ENCODE measurements at places on chromosomes 12 and 14. TPM values are rescaled to one million over a fixed set of nuclear protein-coding genes. Genes with fewer than 3 reads are reported as not detected.

The CD4 gene
- total RNA-seq: 7.2 TPM

The CPM gene
- 103 TPM for total RNA-seq

The FUT8 gene
- 25.5 TPM for total RNA-seq

The NDUFA12 gene
- total RNA-seq: 20.4 TPM

The RD3L gene
- not detected for total RNA-seq

The ARID2 gene
- total RNA-seq: 21.6 TPM

The KMT2D gene
- 99.2 TPM for total RNA-seq

The C3AR1 gene
- 8.8 TPM for total RNA-seq

The ADCY6 gene
- 50.5 TPM for total RNA-seq

The PCK2 gene
- 8.4 TPM for total RNA-seq

The AJUBA gene
- total RNA-seq: 11.2 TPM

The AKAP6 gene
- 132 TPM for total RNA-seq

The NTF3 gene
- not detected for total RNA-seq

The GPR84 gene
- total RNA-seq: not detected

- DNase-seq: no peak
Observed at GRCh38 chr12:67623259-67623658, 25.3 kb upstream of the DYRK2 start.

GRCh38 chr12:28507867-28508266 is 317.6 kb downstream of the CCDC91 start:
- DNase-seq: no peak

- DNase-seq: peak; percentile 74
Observed at GRCh38 chr14:91573894-91574837, 64.1 kb upstream of the PPP4R3A start.

GRCh38 chr12:71693126-71693525 is 7.2 kb downstream of the TMEM19 start:
- no peak for DNase-seq

DNA sequence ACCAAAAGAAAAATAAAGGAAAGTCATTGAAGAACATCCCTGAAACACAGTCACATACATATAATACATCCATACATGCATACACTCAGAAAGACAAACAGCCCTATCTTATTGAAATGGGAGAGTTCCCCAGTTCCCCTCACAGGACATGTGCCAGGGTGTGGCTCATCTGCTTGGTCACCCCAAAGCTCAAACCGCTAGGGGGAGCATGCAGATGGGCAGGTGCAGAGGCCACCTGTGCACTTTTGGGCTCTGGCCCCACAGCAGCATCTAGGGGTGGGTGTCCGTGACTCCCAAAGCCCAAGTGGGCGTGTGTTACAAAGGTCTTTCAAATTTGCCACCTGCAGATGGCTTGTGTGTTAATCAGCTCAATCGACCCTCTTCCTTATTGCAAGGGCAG is 75.2 kb downstream of the CMAS start:
- DNase-seq: peak; percentile 12

DNA sequence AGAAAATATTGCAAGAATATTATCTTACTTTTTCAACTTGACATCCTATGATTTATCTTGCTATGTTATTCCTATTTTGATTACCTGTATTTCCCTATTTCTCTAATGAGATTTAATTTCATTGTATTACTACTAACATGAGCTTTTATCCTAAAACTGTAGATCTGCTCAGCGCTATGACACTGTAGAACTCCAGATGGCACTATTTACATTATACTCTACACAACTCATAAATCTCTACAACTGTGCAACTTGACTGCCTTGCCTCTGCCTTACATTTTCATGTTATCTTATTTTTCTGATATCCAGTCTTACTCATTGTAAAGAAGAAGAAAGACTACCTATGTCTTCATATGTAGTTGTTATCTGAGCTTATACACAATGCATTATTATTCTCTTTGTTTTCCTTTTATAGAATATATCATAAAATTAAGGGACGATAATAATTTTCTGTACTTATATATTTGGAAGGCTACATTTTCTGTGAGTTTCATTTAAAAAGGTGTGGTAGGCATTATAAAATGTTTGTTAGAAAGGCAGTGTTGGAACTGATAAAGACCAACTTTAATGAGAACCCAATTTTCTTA is 24.1 kb downstream of the NUP37 start:
- DNase-seq: peak; percentile 62

- no peak for DNase-seq
Observed at GRCh38 chr12:64058541-64059265, 163.4 kb downstream of the KICS2 start.

DNA sequence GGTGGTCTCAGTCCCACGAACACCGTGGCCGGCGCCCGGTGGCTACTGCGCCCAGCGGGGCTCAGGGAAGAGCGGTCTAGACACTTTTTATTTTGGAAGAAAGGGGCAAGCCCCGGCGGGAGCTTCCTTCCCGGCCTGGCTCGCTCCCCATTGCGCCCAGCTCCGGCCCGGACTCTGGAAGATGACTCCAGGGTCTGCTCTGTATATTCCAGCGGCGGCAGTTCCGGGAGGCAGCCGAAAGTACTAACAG is 225.1 kb upstream of the CRY1 start:
- no peak for DNase-seq

DNA sequence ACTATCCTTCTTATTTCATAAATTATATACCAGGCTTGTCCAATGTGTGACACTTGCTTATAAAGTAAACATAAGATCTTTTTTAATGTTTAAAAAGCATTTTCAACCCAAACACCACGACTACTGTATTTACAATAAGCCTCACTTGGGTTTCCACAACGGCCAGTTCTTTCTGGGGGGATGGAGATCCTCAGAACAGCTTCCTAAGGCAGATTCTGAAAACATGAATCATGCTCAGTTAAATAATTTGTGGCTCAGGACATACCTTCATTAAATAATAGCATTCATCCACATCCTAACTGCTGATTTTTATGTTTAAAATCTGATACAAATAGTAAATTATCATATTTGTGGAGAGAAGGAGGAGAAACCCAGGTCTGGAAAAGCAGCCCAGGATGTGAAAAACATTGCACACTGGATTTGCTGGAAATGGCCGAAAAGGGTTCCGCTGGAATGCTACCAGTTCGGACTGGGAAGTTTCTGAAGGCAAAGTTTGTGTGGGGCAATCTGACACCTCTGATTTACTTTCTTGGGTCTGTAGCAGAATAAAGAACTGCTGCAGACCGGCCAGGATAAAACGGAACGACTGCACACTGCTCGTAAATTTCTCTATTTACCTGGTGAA is 597 bp downstream of the GLT8D2 start:
- DNase-seq: no peak

GRCh38 chr12:65532764-65533163 is 254.3 kb downstream of the MSRB3 start:
- DNase-seq: no peak

DNA sequence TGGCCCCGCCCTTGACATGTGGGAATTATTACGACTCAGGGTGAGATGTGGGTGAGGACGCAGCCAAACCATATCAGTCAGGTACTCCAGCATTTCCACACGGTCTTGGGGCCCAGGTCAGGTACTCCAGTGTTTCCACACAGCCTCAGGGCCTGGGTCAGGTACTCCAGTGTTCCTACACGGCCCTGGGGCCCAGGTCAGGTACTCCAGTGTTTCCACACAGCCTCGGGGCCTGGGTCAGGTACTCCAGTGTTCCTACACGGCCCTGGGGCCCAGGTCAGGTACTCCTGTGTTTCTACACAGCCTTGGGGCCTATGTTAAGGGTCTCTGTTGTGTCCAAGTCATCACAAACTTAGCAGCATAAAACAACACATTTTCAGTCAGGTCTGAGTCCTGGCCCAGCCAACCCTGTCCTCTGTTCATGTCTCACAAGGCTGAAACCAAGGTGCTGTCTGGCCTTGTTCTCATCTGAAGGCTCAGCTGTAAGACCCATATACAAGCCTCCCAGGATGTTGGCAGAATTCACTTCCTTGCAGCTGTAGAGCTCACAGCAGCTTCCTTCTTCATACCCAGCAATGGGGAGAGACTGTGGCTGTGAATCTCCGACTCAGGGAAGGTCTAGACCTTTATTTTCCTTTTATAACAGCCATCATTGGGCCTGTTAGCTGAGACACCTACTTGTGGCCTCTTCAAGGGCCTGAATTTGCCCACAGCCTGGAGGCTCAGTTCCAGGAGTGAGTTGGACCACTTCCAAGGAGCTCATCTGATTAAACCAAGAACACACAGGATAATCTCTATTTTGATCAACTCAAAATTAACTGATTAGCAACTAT is 107.6 kb upstream of the SFSWAP start:
- no peak for DNase-seq

DNA sequence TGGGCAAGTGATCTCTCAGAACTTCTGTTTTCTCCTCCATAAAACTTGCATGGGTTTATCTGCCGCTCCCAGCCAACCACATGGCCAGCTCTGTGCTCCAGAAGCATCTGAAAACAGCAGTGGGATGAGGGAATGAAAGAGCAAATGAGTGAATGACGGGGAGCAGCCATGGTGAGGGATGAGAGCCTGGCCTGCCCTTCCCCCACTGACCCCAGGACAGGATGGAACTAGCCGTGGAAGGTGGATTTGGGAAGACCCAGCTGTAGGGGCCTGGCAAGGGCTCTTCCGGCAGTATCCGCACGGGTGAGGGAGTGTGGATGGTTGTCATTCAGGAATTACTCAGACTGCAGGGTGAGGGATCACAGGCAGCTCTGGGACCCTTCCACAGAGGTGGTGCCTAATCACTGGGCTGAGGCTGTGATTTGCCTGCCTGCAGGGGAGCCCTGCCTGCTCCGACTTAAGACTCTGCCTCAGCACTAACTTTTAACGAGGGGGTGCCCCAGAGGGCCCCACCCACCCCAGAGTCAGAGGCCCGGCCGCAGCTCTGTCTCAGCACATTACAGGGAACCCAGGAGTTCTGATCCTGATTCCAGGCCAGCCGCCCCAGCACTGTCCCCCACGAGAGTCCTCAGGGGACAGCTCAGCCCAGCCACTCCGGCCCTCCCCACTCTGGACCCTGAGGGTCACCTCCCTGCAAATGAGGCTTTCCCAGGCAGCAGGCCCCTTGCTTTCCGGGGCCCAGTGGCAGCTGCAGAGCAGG is 136.8 kb upstream of the C14orf180 start:
- no peak for DNase-seq

DNA sequence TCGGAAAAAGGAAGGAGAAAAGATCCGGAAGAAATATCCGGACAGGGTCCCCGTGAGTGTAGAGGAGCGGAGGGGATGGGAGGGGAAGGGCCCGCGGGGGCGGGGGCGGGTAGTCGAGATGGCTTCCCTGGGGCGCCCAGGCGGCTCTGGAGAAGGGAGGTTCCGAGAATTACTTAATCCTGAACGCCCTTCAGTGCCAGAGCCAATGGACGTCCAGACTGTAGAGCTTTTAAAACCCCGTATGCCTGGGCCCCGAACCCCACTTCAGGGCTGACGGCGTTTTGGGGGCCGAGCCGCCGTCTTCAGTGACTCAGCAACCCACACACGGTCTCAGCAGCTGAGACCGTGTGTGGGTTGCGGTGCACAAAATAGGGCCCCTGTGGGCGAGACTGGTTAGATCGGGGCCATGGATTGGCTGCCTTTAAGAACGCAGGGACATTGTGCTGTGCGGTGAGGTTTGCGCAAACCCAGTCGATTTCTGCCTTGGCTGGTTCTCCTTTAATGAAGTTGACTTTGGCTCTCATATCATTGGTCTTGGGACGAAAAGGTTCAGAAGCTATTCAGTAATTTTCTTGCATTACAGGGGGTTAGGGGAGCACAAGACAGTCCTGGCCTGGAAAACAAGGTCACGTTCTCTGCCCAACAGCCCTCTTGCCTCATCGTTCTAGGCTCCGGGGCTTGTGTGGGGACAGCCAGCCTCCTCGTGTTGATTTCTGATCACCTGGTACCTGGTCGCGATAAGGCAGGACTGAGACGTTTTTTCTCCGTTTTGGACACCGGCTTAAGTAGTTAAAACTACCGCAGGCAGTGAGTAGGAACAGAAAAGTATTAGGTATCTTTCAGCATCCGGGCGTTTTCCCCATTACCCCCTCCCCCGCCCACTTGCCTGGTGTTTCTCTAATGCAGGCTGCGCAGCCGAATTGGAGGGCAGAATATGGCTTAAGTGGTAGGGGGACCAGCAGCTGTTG is 775 bp downstream of the GABARAPL1 start:
- DNase-seq: peak; percentile 72

DNA sequence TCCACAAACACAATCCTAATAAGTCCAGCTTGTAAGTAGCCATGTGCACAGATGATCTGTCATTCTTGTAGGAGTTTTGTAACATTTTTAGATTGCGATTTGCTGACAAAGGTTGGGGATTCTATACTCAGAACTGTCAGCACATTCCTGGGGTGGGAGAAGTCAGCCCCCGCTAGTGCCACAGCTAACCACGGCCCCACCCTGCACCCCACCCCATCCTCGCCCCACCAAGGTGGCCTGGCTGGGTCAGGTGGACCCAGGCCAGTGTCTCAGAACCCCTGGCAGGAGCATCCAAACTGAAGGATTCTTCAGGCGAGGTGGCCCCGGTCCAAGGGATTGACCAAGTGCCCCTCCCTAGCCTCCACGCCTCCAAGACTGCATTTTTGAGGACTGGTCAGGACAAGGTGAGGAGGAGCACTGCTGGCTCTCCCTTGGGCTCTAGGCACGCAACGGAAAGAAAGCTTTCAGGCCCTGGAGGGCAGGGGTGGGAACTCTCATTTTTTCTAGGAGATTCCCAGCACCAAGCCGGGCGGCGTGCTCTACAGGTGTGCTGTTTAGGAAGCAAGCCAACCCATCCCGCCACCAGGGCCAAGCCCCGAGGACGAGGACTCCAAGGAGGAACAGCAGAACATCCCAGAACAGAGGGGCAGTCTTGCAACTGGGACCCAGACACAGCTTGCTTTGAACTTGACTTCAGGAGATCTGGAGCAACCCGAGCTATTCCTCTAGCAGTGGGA is 172.8 kb downstream of the BCL11B start:
- no peak for DNase-seq

GRCh38 chr12:66901138-66901932 is 222.5 kb upstream of the GRIP1 start:
- peak; percentile 22 for DNase-seq

GRCh38 chr14:102541771-102542170 is 32.2 kb upstream of the ANKRD9 start:
- DNase-seq: no peak

DNA sequence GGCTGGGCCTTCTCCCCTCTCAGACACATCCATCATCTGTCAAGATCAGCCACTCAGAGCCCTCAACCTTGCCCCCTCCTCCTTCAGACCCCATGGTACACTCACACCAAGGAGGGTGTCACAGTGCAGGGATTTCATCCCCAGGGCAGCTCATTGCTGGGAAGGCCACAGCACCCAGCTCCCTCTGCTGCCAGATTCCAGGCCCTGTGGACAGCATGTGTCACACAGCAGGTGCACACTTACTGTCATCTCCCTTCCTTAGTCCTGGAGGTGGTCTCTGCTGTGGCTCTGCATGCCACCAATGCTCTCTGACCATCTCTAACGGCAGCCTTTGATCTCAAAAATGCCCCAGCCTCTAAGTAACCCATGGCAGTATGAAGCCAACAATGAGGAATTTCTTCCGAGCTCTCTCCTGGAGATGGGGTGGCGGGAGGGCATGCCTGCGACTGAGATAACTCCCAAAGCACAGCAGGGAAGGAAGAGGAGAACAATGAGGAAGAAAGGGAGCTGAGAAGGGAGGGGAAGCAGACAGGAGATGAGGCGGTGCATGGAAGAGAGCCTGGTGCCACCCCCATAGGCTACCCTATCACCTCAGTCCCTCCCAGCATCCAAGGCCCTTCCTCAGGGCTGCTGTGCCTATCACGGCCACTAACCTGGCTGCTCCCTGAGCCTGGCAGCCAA is 101.0 kb downstream of the SINHCAF start:
- DNase-seq: no peak

Data from stomach (tissue), 19 donors.